ENCODE measurements at places on chromosomes 1 and 21. TPM values are rescaled to one million over a fixed set of nuclear protein-coding genes. Genes with fewer than 3 reads are reported as not detected.

CLEC20A gene
- 0.08 TPM for total RNA-seq

DNAJC28 gene
- total RNA-seq, result 1.4 TPM

KRTAP13-2 gene
- total RNA-seq, result not detected

ZFYVE9 gene
- total RNA-seq, result 19.9 TPM

MYBPH gene
- 0.35 TPM for total RNA-seq

CALML6 gene
- 0.12 TPM for total RNA-seq

FMO5 gene
- total RNA-seq, result 1.2 TPM

KRTAP19-7 gene
- not detected for total RNA-seq

SEMA6C gene
- total RNA-seq, result 1.4 TPM

THEM5 gene
- total RNA-seq, result not detected

NPHP4 gene
- total RNA-seq, result 4.7 TPM

All from smooth muscle cell of the coronary artery (primary cell).